ENCODE measurements at places on chromosomes 16 and 17. TPM values are rescaled to one million over a fixed set of nuclear protein-coding genes. Genes with fewer than 3 reads are reported as not detected.

NPIPA7 gene
- total RNA-seq = 0.81 TPM

SEZ6L2 gene
- total RNA-seq = 13.9 TPM

MYL11 gene
- total RNA-seq = not detected

NOG gene
- 45.5 TPM for total RNA-seq

XAF1 gene
- not detected for total RNA-seq

FBXW10B gene
- total RNA-seq = 1.1 TPM

DNA sequence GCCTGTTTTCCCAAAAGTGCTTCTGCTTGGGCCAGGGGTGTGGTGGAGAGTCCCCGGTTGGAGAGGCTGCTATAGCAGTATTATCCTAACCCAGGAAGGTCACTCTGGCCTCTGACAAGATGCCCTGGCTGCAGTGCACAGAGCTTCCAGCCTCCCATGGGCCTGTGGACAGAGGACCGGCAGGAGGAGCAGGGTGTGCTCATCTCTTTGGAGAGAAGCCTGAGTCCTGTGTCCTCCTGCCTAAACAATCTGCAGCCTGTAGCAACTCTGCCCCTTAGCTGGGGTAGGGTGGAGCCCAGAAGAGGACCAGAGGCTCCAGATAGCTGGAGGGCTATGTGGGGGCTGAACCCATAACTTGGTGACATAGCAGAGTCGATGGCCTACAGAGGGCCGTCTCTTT lies 78.0 kb downstream of the MPRIP start:
- H3K4me1 ChIP-seq = peaks cover 9% of the 10 kb centered on the region
- peak overlapping the region; percentile 69 for H3K27ac ChIP-seq
- H3K27me3 ChIP-seq = no peaks in the 10 kb centered on the region
- no peaks in the 10 kb centered on the region for H3K36me3 ChIP-seq

DNA sequence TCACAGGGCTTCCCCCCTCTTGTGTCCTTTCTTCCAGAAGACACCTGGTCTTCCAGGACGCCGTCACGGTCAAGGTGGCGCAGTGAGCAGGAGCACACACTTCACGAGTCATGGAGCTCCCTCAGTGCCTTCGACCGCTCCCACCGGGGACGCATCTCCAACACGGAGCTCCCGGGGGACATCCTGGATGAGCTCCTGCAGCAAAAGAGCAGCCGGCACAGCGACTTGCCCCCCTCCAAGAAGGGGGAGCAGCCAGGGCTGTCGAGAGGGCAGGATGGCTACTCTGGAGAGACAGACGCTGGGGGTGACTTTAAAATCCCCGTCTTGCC lies 199.6 kb downstream of the KATNIP start:
- H3K27me3 ChIP-seq = no peaks in the 10 kb centered on the region
- no peak overlapping the region for H3K4me3 ChIP-seq
- H3K4me1 ChIP-seq = peaks cover 2% of the 10 kb centered on the region
- no peaks in the 10 kb centered on the region for H3K36me3 ChIP-seq
- DNase-seq = no peak
- no peak overlapping the region for H3K27ac ChIP-seq

DNA sequence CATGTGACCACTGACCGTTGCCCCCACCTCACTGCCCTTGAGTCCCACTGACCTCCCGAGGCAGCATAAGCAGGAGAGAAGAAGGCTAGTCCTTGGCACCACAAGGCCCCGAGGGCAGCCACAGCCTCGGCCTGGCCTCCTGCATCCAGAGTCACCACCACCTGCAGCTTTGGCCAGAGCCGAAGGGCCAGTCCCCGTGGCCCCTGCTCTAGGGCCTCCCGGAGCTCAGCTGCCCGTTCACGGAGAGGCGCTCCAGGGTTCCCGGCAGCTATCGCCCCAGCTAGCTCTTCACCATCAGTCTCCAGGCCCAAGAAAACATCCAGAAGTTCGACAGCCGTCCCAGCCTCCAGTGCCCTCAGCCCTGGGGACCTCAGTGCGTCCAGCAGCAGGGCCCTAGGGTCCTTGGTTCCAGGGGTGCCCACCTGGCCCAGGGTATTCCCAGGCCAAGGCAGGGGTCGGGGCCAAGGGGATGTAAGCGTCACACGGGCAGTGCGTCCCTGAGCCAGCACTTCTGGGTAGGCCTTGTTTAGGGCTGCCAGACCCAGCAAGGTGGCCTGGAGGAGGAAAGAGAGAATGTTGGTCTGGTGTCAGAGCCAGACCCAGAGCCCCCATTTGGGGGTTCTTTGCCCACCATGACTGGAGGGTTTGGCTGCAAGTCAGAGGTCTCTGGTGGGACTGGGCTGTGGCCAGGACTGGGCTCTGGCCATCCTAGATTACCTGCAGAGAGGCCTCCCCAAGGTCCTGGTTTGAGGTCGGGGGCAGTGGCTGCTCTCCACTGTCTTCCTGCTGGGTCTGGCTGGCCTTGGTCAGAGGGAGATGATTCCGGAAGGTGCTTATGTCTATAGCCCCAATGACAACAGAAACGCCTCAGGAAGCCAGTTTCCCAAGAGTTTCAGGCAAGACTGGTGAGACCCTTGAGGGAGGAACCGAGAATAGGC lies 1.8 kb downstream of the GHDC start:
- H3K36me3 ChIP-seq = no peaks in the 10 kb centered on the region
- H3K27ac ChIP-seq = no peak overlapping the region
- H3K27me3 ChIP-seq = no peaks in the 10 kb centered on the region
- DNase-seq = no peak

DNA sequence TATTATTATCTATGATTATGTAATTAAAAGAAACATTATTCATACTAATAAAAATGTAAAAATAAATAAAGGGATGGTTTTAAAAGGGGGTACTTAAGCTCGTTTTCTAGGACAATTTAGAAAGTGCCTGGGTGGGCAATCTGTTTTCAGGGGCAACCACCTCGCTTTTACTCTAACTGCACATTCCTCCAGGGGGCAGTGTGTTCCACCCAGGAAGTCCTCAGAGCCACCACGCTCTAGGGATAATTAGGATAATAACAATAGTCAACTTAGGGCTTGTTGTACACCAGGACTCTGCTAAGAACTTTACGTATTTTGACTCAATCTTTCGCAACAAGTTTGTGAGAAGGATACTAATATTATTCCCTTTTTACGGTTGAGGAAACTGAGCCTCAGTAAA lies 396.7 kb upstream of the MAF start:
- H3K27me3 ChIP-seq = peaks cover 72% of the 10 kb centered on the region
- H3K36me3 ChIP-seq = no peaks in the 10 kb centered on the region
- no peaks in the 10 kb centered on the region for H3K4me1 ChIP-seq
- peak; percentile 32 for DNase-seq
- no peak overlapping the region for H3K27ac ChIP-seq

DNA sequence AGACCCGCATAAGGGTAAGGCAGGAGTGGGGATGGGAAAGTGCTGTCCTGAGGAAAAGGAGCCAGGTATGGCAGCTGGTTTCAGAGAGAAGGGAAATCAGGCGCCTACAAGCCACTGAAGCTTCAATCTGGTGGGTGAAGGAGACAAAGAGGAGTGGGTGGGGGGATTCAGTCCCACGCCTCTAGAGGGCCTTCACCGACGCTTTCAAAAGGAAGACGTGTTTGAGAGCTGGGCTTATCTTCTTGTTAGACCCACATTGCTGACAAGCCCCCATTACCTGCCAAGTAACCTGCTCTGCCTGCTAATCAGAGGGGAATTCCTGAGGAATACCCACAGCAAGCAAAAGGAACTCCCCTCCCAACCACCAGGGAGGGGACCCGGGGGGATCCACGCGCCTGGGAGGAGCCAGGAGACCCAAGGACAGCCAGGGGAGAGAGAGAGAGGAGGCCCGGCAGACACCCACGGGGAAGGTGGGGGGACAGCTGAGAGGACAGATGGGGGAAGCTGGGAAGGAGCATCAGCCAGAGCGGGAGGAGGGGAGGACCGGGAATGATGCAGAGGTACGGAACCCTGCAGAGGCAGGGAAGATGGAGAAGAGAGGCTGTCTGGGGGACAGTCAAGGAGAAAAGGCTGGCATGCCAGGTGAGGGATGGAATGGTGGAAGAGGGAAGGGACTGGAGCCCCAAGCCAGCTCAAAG lies 1.0 kb downstream of the MTMR4 start:
- peaks cover 13% of the 10 kb centered on the region for H3K4me1 ChIP-seq
- H3K4me3 ChIP-seq = peak overlapping the region; percentile 54
- DNase-seq = no peak
- H3K36me3 ChIP-seq = peaks cover 6% of the 10 kb centered on the region
- no peak overlapping the region for H3K27ac ChIP-seq

- no peak for DNase-seq
- no peak overlapping the region for H3K27ac ChIP-seq
- H3K4me3 ChIP-seq = no peak overlapping the region
- peaks cover 14% of the 10 kb centered on the region for H3K4me1 ChIP-seq
These were observed 126.3 kb upstream of the IRX3 start for GRCh38 chr16:54412777-54413455.

DNA sequence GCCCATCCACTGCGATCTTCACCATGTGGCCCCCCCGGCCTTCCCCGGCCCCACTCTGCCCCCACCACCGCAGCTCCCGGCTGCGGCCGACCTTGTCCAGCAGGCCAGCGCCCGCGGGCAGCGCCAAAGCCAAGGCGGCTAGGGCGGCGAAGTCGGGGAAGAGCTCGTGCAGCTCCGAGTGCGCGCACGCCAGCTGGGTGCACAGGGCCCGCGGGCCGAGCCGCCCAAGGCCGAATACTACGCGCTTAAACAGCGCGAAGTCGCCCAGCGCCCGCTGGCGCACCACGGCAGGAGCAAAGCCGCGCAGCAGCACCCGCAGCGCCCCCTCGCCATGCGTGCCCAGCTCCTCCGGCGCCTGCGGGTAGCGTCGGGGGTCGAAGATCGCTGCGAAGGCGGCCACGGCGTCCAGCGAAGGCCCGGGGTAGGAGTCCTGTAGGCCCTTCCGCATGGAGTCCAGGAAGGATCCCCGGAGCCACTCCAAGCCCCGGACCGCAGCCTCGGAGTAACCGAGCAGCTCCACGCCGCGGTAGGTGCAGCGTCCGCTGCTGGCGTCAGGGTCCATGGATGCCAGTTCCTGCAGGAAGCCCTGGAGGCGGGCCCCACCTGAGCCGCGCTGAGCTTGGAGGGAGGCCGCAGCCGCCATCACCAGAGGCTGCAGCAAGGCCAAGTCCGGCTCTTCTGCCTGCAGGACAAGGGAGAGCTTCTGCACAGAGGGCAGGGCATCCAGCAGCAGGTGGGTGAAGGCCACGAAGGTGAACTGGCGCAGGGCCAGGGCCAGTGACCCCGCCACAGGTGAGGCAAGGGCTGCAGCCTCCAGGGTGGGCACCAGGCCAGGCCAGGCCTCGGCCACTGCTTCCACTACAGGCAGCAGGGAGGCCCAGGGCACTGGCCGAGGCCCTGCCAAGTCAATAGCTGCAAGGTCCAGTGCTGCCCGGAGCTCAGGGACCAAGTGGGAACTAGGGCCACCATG lies 10.3 kb downstream of the C17orf113 start:
- H3K4me1 ChIP-seq = peaks cover 14% of the 10 kb centered on the region
- DNase-seq = peak; percentile 22
- no peak overlapping the region for H3K4me3 ChIP-seq
- no peak overlapping the region for H3K27ac ChIP-seq

GRCh38 chr16:84788920-84789391 lies 30.8 kb upstream of the CRISPLD2 start:
- H3K27me3 ChIP-seq = no peaks in the 10 kb centered on the region
- H3K27ac ChIP-seq = no peak overlapping the region
- DNase-seq = no peak
- H3K4me3 ChIP-seq = no peak overlapping the region
- no peaks in the 10 kb centered on the region for H3K4me1 ChIP-seq
